Aortic smooth muscle cell (primary cell): ENCODE measurements at places on chromosomes 3 and 15. TPM values are rescaled to one million over a fixed set of nuclear protein-coding genes. Genes with fewer than 3 reads are reported as not detected.

Gene IQCH
- total RNA-seq: 3.0 and 5.7 TPM in 2 replicates

Gene PIGZ
- 3.1 and 5.4 TPM in 2 replicates for total RNA-seq

Gene IGSF11
- total RNA-seq: under 0.01 TPM in 1 of 2 replicates, not detected in the other

Gene RASGRP1
- 0.12 TPM in 1 of 2 replicates, not detected in the other for total RNA-seq

Gene PP2D1
- total RNA-seq: not detected in 2 replicates

Gene ZNF385D
- 1.8 and 2.0 TPM in 2 replicates for total RNA-seq

Gene SCN11A
- total RNA-seq: 0.06 and 0.13 TPM in 2 replicates

Gene DNAH12
- under 0.01 and 0.12 TPM in 2 replicates for total RNA-seq

Gene NDUFB5
- 127 and 170 TPM in 2 replicates for total RNA-seq

Gene METTL6
- total RNA-seq: 27.2 and 29.3 TPM in 2 replicates

Gene PCSK6
- 0.19 and 0.66 TPM in 2 replicates for total RNA-seq
